ENCODE measurements at places on chromosomes 3 and 15. TPM values are rescaled to one million over a fixed set of nuclear protein-coding genes. Genes with fewer than 3 reads are reported as not detected.

RHOV gene
- polyA plus RNA-seq = 0.34 TPM

IL12A gene
- 0.58 TPM for polyA plus RNA-seq

CHAC1 gene
- 9.5 TPM for polyA plus RNA-seq

DNA sequence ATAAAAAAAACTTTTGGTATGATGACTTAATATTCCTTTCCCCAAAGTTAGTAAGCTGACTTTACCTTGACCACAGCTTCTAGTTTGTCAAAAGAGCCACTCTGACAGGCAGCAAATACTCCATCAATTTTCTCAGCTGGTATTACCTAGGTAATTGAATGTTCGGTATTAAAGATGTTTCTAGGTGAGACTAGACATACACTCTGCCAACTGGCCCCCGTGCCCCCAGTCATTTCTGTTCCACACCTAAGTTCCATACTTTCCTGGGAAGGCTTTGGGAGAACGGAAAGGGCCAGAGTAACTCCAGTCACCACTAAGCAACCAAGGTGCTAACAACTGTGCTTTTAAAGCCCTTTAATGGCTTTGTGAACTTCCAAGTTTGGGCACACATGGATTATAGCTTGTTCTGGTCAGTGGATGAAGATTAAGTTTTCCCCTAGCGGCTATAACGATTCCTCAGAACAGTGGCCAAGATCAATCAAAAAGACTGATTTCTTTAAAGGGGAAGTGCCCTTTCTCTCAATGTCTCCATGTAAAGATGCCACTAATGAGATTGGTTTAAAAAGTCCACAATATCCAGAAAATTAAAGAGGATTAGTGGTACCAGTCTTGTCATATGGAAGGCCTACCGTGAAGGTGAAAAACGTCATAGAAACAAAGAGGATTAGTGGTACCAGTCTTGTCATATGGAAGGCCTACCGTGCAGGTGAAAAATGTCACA lies 7.0 kb downstream of the EIF4A2 start:
- DNase-seq = no peak

DNA sequence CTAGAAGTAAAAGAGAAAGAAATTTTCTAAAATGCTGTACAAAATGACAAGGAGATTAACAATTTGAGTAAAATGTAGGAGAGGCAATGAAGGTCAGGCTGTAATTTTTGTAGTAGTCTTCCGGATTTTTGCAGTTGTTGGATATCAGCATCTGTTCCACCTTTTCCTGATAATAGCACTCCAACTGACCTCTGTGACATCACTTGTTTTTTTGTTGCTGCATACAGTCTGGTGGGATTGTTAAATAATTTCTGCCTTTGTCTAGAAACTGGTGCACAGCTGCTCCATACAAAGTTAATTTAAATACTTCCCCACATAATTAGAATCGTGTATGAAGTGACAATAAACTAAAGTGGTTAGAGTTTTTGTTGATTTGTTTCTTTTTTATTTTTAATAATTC lies 731.4 kb downstream of the PLOD2 start:
- DNase-seq = no peak

DNA sequence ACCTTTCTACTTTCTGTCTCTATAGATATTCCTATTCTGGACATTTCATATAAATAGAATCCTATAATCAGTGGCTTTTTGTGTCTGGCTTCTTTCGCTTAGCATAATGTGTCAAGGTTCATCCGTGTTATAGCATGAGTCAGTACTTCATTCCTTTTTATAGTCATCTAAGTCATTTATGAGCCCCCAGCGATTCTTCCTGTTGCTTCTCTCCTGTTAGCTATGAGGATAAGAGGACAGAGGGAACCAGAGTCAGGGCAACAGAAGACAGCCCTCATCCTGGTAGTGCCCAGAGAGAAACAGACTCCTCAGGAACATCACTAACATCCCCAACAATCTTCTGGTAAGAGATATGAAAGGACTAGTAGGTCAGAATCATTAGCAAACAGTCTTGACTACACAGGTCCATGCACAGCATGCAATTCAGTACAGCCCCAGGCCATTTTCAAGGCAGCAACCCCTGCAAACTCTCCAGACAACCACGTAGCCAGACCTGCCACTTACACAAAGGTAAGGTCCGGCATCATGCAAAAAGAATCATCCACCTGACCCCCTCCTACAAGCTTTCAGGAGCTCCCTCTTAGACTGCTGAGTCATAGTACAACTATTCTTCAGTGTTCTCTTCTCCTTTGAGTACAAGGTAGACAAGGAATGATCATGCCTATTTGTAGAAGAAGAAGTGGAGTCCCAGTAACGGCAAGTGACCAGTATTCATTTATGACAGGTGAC lies 91.5 kb downstream of the MYLK start:
- no peak for DNase-seq
